B cell (primary cell): ENCODE measurements at places on chromosomes 7 and 10.

DNA sequence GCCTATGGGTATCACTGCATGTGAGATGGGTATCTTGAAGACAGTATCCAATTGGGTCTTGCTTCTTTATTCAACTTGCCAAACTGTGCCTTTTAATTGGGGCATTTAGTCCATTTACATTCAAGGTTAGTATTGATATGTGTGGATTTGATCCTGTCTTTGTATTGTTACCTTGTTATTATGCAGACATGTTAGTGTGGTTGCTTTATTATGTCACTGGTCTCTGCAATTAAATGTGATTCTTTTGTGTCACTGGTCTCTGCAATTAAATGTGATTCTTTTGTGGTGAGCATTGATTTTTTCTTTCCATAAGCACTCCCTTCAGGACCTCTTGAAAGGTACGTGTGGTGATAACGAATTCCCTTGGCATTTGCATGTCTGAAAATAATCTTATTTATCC lies 357.8 kb upstream of the STEAP1 start:
- DNase-seq: no peak

DNA sequence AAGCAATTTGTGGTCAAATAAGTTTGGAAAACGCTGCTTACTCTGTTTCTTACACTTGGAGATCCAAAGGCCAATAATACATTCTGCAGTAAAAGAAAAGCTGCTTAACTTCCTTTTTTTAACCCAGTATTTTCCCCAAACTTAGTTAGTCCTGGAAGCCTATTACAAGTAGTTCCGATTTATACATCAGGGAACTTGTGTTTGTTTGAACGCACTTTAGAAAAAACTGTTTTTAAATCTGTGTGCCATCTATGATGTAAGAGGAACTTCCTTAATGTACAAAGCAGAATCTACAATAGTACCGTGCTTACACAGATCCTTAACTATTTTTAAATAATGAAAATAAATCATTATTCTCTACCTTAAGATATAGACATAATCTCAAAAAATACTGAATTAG lies 23.0 kb downstream of the SFR1 start:
- DNase-seq: no peak

DNA sequence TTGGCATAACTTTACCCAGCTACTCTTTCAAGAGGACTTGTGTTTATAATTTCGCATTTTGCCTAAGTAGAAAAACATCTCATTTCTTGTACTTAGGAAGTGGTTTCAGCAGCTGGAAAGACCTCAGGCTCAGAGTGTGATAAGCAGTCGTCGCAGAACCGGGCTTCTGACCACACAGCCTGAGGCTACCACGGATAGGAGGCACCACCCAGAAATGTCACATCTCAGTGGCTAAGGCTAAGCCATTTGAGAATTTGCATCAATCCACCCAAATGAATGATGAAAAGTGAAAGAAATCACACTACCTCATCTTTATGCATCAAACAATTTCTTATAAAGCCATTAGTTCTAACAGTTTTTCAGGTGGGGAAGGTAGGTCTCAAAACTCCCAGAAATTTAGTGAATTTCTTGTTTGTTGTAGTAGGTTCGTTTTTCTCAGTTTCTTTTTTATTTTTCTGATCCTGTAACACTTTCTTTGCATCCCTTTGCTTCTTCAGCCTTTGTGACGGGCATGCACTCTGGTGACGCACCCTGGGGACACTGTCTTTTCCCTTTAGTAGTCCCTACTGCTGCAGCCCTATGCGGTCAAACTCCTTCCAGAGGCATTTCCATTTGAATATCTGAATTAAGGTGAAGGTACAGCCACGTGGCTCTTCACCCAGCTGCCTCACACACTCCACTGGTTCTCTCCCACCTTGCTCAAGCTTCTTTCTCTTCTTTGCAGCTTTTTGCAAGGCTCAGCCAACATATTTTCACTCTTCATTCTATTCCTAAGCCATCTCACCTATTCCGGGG lies 68.5 kb downstream of the MAP3K8 start:
- peak; percentile 77 for DNase-seq

- DNase-seq: no peak
These were observed 135.2 kb upstream of the MGMT start for GRCh38 chr10:129331839-129332220.

- no peak for DNase-seq
These were observed 9.7 kb downstream of the AGAP3 start for GRCh38 chr7:151095828-151096475.

DNA sequence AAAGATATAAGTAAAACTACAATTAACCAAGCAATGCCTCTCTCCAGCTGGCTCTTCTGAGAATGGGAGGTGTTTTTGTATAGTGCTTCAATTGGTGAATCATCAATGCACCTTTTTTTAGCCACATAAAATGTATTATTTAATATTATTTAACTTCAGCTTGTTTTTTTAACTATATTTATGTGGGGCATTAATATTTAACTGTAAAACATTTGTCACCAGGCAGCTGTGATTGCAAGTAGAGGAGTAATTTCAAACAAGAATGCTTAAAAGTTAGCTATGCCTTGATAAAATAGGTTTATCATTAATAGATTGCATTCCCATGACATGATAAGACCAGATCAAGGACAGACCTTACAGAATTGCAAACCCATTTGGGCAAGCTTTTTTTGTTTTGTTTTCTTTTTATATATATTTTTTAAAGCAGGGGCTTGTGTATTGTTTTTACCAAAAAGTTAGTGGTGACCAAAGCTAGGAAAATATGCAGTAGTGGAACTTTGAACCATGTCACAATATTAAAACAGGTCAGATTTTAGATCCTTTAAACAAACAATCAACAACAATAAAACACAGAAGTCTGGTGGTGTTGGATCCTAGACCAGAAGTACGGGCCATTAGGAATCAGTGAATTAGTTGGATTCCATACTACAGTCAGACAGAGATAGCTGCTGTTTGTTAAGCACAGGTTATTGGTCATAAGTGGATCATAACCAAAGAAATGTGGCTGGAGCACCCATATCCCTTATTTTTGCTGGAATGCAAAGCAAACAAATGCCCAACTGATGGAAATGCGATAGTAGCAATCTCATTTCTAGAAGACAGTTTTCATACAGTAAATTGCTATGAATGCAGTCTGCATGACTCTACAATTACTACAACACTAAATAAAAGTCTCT lies 2.9 kb downstream of the CAV2 start:
- DNase-seq: no peak

DNA sequence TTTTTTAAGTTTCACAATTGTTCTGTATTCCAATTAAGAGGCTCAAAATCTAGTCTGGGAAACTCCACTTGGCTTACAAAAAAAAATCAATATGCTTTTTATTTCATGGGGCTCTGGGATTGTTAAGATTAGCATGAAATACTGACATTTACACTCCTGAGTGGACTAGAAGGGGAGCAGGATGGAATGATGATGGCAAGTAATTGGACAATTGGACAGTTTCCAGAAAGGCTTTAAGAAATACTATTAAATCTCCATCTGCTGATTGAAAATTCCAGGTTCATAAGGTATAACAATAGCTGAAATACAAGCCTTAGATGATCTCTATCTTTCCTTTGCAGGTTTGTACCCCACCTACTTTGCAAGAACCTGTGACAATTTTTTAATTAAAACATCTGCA lies 184.4 kb downstream of the LRRTM3 start:
- no peak for DNase-seq

GRCh38 chr7:140831724-140832123 lies 93.0 kb downstream of the BRAF start:
- no peak for DNase-seq

GRCh38 chr10:95201736-95202135 lies 7.7 kb downstream of the ACSM6 start:
- DNase-seq: no peak

DNA sequence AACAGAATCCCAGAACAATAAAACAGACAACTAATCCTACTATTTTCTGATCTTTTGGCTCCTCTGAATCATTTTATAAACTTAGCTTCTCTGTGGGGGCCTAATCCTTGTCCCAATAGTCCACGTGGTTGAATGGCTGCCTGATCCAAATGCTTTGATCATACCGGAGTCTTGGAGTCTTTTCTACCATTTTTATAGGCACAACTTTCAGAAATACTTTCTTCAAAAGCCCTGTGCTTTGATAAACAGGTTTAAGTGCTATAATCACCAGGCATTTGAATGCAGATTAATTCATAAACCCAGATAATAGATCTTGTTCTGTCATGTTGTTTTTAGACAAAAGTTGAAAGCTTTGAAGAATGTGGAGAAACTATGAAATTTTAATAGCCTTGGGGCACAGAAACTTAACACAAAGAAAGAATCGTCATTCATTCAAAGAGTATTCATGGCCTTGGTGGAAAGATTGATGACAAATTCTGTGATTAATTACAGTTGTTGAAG lies 163.7 kb downstream of the AHR start:
- no peak for DNase-seq

DNA sequence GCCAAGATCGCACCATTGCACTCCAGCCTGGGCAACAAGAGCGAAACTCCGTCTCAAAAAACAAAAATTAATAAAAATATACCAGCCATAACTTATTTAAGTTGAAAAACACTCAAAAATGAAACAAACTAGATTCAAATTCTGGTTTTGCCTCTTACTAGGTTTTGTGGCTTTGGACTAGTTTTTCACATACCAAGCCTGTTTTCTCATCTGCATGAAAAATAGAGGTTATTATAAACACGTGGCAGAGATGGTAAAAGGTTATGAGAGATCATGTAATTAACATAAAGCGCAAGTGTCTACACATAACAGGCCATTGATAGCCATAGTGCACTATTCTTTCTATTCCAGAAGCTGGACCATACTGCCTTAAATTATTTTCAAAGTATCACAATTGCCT lies 35.5 kb upstream of the CABCOCO1 start:
- DNase-seq: no peak

DNA sequence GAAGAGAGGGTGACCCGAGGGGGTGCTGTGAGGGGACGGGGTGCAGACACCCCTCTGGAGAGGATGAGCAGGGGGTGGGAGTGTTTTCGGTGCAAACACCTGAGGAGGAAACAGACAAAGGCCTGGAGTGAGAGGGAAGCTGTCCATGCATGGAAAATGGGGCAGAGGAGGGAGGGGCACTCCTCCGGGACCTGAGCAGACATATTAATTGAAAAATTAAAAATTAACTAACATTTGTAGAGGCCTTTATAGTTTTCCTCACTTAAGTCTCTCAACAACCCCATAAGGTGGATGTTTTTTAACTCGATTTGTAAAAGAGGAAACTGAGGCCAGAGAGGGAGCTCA lies 1.2 kb downstream of the VPS37D start:
- DNase-seq: no peak

- no peak for DNase-seq
These were observed 21.6 kb downstream of the ZNF438 start for GRCh38 chr10:31010062-31010461.

DNA sequence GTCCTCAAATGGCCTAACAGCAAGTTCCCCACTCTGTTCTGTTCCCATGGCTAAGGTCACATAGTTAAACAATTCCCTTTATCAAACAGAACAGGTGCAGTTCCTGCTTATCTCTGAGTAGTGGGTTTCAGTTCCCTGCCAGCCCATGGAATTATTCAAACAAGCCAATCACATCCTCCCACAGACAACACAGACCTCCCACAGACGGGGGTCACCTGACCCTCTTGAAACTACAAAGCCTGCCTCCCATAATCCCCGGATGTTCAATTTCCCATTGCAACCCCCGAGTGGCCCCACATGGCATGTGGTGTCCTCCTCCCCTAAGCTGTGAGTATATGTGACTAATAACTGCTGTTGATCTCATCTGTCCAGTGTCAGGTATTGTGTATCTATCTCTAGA lies 64.1 kb downstream of the TMEM168 start:
- no peak for DNase-seq

GRCh38 chr10:12945690-12946359 lies 55.7 kb downstream of the CCDC3 start:
- no peak for DNase-seq

DNA sequence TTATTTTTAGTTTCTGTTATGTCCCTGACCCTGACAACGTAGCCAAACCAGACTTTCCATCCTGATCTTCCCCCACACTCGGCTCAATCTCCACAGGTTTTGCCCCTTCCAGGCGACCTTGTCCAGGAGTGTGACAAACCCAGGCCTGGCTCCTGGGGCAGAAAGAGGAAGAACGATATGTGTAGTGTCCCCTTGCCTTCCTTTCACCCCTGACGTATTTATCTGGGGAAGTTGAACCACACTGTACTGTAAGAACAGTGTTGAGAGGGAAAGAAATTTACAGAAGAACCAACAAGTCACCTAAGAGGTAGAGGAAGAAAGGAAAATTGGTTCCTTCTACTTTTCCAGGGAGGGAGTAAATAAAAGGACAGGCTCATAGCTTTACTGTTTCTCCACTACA lies 158.0 kb downstream of the VTI1A start:
- no peak for DNase-seq

GRCh38 chr7:36794689-36795088 lies 70.4 kb upstream of the AOAH start:
- DNase-seq: no peak
